ENCODE measurements at places on chromosomes 2 and 18. TPM values are rescaled to one million over a fixed set of nuclear protein-coding genes. Genes with fewer than 3 reads are reported as not detected.

SMARCAL1 gene
- total RNA-seq = 39.1 TPM

- DNase-seq = no peak
- peaks cover 1% of the 10 kb centered on the region for H3K27me3 ChIP-seq
- no peak overlapping the region for H3K27ac ChIP-seq
- no peaks in the 10 kb centered on the region for H3K36me3 ChIP-seq
- H3K4me3 ChIP-seq = no peak overlapping the region
Observed at GRCh38 chr2:188391354-188391753, 99.7 kb downstream of the GULP1 start.

GRCh38 chr2:54522624-54523281, 66.6 kb downstream of the SPTBN1 start:
- no peak overlapping the region for H3K4me3 ChIP-seq
- peaks cover 37% of the 10 kb centered on the region for H3K4me1 ChIP-seq
- DNase-seq = peak; percentile 47
- peaks cover 11% of the 10 kb centered on the region for H3K27me3 ChIP-seq
- H3K27ac ChIP-seq = no peak overlapping the region
- H3K36me3 ChIP-seq = peaks cover 43% of the 10 kb centered on the region

GRCh38 chr2:168396131-168396530, 59.9 kb upstream of the CERS6 start:
- no peaks in the 10 kb centered on the region for H3K36me3 ChIP-seq
- DNase-seq = no peak
- H3K4me1 ChIP-seq = peaks cover 4% of the 10 kb centered on the region

SP140 gene
- not detected for total RNA-seq

Measured in endothelial cell (in vitro differentiated cells).